ENCODE measurements at places on chromosomes 16 and 17.
A peak's percentile ranks its signal among the peaks of the same experiment; 100 is the strongest.

GRCh38 chr17:65430209-65430833 is 131.1 kb downstream of the AXIN2 start:
- no peak for DNase-seq

- peak; percentile 68 for DNase-seq
Measured at GRCh38 chr17:75587675-75588595, at the start of gene MYO15B. TSS of gene MYO15B (plus strand) at chr17:75587800. CDS start at chr17:75588058, 258 bp downstream.

- no peak for DNase-seq
Measured at GRCh38 chr17:78132084-78132676, 1.6 kb downstream of the TMC8 start.

- DNase-seq = no peak
Measured at GRCh38 chr17:630801-631200, 83.8 kb downstream of the VPS53 start.

DNA sequence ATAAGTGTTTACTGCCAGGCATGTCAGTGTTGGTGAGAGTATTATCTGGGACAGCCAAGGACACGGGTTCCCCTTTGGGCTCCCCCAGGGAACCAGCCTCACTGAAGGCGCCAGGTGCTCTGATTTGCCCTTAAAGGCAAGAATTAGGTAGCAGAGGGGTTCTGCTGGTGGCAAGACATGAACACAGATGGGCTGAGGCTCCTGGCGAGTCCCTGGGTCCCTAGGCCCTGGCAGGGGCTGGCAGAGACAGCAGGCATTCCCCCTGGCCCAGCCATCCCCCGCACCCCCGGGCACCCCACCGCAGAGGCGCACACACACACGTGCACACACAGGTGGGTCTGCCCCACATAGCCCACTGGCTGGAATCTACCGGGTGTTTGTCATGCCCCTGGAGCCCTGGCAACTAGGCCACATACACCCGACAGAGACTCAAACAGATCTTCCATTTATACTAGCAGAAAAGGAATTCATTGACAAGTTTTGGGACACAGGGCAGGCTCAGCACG is 153.3 kb downstream of the C16orf78 start:
- no peak for DNase-seq

- DNase-seq = no peak
Measured at GRCh38 chr17:77662833-77663232, 295.7 kb upstream of the TNRC6C start.

GRCh38 chr16:73071131-73071940 is 23.4 kb upstream of the ZFHX3 start:
- no peak for DNase-seq

- no peak for DNase-seq
Measured at GRCh38 chr16:89924925-89925307, 1.8 kb downstream of the TUBB3 start.

DNA sequence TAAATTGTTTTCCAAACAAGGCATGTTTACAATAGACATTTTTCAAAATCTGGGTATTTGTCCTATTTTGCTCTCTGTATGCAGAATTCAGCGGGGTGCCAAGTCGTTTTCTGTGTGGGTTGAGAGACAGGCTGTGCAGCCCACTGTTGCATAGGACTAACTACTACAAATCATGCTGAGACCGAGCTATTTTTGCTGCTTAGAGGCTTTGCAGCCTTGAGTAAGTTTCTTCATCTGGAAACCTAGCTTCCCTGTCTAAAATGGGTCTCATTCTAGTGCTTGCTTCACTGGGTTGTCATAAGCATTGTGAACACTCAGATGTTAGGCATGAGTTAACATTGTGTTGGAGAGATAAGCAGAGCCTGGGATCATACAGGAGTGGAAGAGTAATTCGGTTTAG is 1.3 kb downstream of the PRPSAP2 start:
- no peak for DNase-seq

GRCh38 chr16:31476303-31477219 is 4.6 kb downstream of the TGFB1I1 start:
- DNase-seq = peak; percentile 43

GRCh38 chr17:80886641-80887573 is 104.7 kb upstream of the CHMP6 start:
- no peak for DNase-seq

- no peak for DNase-seq
Measured at GRCh38 chr17:67125417-67125816, 81.1 kb downstream of the CACNG1 start.

DNA sequence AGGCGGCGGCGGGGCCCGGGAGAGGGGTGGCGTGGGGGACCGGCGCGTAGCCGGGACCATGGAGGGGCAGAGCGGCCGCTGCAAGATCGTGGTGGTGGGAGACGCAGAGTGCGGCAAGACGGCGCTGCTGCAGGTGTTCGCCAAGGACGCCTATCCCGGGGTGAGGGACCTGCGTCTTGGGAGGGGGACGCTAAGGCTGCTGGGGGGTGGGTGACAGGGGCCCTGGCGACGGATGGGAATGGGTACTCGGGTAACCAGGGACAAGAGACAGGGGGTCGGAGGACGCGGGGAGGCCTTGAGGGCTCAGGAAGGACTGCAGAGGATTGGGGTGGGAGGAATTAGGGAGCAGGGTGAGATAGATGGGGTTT is 243 bp downstream of the RND2 start:
- no peak for DNase-seq

DNA sequence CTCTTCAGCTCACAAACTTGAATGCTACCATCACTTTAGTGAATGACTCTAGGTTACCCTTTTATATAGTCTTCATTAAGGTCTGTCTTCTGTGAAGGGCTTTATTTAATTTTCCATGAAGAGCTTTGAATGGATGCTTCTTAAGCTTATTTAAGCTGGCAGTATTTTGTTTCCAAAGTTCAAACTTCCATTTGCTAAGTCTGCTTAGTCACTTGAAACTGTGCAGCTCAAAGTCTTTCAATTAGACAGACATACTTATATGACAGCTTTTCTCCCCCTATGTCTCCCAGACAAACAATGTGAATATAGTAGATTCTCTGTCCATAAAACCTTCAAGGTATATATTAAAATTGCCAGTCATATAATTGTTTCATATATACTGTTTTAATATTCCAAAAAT is 23.5 kb downstream of the TXNDC11 start:
- DNase-seq = no peak

Data from NCI-H1930 (cell line).